ENCODE measurements at places on chromosomes 13 and 19. TPM values are rescaled to one million over a fixed set of nuclear protein-coding genes. Genes with fewer than 3 reads are reported as not detected.

The HSH2D gene
- total RNA-seq: 13.7 TPM

The RYR1 gene
- total RNA-seq: 1.5 TPM

The ZNF99 gene
- total RNA-seq: not detected

- DNase-seq: no peak
These were observed 2.5 kb upstream of the GARIN5A start for GRCh38 chr19:50478901-50479715.

DNA sequence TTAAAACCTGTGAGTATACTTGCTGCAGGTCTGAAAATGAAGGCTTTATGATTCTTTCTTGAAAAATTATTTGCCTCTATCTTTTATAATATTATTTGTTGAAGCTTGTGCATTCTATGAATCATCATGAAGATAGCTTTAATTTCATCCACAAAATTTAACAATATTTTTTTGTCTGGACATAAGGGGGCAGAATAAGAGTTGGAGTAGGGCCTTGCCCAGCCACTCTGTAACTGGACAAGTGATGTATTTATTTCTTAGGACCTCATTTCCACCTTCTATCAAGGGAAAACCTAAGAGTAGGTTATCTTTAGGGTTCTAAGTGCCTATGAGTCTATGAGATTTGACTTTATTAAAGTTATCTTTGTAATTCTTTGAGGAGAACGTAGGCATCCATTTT, 49.9 kb downstream of the N4BP2L1 start:
- no peak for DNase-seq
